ENCODE measurements at places on chromosomes 1 and 21. TPM values are rescaled to one million over a fixed set of nuclear protein-coding genes. Genes with fewer than 3 reads are reported as not detected.

Gene STIL
- total RNA-seq = 0.52 TPM

- DNase-seq = no peak
Measured at GRCh38 chr1:15122331-15122730, 31.2 kb upstream of the TMEM51 start.

DNA sequence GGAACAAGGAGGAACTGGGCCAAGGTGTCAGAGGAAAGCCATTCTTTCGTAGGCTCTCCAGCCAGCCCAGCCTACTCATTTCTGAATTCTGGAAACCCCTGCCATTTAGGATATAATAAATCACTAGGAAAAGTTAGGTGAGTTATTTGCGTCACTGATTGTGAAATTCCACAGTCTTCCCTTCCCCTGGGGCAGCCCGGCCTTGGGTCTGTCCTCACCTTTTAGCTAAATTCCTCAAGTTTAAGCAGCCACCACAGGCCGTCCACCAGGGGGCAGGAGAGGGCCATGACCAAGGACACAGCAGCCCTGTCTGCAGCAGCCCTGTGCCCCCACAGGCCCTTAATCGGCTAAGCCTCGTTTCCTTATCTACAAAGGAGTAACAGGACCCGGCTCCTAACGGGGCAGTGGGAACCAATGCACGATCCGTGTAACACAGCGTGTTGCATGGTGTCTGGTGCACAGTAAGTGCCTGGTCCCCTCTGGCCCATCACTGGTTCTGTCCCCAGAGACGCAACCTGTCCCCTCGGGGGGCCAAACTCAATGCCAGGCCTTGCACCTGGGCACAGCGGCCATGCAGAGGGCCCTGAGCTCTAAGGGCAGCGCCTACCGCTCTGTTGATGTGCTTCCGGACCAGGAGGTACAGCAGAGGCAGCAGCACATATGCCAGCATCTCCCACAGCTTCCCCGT, 18.1 kb downstream of the GPR157 start:
- peak; percentile 93 for DNase-seq

- DNase-seq = peak; percentile 66
Measured at GRCh38 chr1:32981003-32981901, 16.6 kb upstream of the RNF19B start.

Gene WNT2B
- 18.6 TPM for total RNA-seq

Gene TNFAIP8L2
- total RNA-seq = 4.8 TPM

DNA sequence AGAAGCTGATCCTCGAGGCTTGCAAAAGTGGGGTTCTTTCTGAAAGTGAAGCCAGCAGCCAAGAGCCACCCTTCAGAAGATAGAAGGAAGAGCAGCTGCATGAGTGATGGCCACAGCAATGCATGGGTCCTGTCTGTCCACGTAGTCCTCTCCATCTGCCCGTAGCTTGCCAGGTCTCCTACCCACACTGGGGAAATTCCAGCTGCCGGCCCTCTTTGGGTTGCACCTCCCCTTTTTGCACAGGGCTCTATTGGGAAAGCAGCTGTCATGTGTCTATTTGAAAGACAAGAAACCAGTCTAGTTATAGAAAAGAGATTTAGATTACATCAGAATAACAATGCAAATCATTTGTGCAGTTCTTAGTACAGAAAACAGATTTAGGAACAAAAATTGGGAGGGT, 204.4 kb downstream of the GIPC2 start:
- no peak for DNase-seq

DNA sequence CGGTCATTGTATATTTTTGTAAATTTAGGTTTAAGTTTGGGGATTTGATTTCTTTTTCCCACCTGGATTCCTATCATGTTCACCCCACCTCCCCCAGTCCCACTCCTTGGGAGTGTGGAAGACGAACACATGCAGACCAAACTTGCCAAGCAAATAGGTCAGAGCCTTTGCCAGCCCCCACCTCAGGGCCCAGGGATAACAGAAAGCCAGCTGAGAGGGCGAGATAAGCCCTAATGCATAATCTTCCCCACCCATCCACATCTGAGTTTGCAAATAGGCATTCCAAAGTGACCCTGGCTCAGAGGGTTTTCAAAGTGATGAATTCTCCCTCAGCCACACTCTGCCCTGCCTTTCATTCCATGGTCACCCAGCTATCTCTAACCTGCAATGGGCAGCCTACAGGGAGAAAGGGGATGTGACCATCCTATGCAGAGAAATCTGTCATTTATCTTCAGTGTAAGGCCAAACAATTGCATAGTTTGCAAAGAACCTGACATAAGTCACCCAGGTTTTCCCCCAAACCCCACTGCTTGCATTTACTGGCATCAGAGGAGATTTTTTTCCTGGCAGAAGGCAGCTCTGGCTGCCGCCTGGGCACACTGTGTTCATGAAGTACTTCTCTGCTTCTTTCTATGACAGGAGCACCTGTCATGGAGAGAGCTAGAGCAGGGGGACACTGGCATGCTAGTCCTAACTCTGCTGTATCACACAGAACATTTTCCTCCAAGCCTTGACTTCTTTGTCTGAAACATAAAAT, 69.0 kb upstream of the NFIA start:
- DNase-seq = no peak

DNA sequence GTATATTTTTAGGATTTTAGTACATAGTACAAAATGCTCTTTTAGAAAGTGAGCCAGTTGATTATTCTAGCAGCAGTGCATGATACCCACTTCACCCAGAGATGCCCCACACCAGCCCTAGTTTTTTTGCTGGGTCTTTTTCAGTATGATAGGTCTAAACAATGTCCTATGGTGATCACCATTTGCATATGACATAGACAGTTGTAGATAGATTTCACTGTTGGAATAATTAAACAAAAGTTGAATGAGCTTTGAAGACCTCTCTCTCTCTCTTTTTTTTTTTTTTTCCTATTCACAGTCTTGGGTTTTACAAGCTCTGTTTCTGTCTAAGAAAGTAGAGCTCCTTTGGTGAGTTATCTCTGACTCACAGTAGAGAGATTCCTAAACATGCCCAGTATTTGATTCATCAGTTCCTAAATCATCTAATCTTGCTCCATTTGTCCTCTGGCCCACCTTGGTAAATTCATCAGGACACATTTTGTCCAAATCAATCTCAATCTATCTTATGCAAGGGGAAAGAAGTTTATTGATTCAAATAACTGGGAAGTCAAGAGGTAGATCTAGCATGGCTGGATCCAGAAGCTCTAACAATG, 44.7 kb upstream of the VAV3 start:
- DNase-seq = no peak

Gene GBP1
- total RNA-seq = 5.7 TPM

Gene IL20
- not detected for total RNA-seq

Gene VCAM1
- total RNA-seq = 7.0 TPM

- no peak for DNase-seq
Measured at GRCh38 chr1:228343191-228343661, 63.4 kb downstream of the TRIM11 start.

DNA sequence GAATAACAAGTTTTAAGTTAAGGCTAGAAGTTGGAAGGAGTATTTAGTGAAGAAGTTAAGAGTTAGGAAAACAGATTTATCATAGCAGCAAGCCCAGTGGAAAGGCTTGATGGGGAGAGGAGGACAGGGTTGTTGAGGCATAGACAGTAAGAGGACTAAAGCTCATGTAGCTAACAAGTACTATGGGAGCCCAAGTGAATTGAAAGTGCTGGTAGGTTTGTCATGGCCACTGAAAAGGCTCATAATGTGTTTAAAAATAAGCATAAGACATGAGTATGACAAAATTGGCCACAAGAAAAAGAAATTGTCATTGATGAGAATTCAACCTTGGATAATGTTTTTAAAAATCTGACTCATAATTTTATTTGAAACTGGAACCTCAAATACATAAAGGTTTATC, 49.2 kb upstream of the CRB1 start:
- DNase-seq = no peak

DNA sequence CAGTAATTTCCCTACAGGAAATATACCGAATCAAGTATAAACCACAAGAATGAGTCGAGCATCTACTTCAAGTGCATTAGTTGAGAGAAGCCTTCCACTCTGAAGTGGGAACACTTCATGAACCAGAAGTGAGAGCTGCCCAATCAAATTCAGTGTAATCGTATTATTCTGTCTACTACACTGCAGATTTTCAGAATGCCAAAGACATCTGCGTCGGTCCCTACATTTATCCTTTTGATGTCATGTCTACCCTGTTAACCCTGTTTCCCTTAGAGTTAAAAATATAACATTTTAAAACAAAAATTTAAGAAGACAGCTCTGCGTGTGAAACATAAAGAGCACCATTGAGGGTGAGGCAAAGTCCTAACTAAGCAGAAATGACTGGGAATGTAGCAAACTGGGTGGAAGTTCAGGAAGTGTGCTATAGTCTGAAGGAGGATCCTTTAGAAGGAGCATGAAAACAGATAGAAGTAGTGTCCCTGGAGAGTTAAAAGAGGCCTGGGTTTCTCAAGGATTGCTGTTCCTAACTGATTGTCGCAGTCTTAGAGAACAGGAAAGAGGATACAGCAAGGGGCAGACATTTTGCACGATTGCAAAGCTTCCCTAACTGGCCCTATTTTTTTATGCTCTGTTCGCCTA, 291.2 kb downstream of the PTPRC start:
- DNase-seq = no peak

Gene CD48
- total RNA-seq = 1.2 TPM

Gene FMN2
- 0.15 TPM for total RNA-seq

DNA sequence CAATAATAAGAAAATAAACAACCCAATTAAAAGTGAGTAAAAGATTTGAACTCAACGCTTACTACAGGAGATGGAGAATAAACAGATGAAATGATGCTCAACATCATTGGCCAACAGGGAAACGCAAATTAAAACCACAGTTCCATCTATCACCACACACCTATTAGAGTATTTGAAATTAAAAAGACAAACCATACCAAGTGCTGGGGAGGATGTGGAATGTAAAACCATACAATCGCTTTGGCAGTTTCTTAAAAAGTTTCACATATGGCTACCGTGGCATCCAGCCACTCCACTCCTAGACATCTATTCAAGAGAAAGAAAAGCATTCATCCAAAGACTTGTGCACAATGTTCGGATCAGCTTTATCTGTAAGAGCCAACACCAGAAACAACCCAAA, 1.3 kb upstream of the LRRC3 start:
- DNase-seq = no peak

DNA sequence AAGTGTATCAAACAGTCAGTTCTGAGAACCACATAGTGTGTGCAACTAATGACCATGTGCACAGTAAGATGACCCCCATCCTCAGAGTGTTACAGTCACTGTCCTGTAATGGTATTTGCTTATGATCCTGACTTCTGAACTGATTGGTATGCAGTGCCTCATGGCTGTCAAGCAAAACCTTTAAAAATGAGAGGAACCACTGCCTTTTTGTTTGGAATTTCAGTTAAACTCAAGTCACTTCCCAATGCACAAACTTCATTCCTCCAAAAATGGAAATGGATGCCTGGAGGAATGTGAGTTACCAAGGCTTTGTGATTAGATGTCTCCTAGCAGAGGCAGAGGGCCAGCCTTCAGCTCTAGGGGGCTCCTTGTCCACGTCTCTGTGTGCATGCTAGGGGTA, 10.5 kb downstream of the C1orf198 start:
- no peak for DNase-seq

- DNase-seq = no peak
Measured at GRCh38 chr1:31643976-31644559, 608 bp downstream of the PEF1 start.

- DNase-seq = no peak
Measured at GRCh38 chr1:8456308-8456912, 138.5 kb downstream of the SLC45A1 start.

GRCh38 chr1:229986737-229987337, 80.2 kb upstream of the GALNT2 start:
- DNase-seq = no peak

DNA sequence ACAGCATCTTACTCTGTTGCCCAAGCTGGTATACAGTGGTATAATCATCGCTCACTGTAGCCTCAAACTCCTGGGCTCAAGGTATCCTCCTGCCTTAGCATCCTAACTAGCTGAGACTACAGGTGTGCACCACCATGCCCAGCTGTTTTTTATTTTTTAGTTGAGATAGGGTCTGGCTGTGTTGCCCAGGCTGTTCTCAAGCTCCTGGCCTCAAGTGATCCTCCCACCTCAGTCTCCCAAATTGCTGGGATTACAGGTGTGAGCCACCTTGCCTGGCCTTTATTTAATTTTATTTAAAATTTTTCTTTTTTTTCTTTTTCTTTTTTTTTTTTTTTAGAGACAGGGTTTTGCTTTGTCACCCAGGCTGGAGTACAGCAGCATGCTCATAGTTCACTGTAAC, 9.2 kb downstream of the MAP7D1 start:
- DNase-seq = no peak

Measured in right atrium auricular region (tissue), 2 donors.